ENCODE measurements at places on chromosomes 3 and 15.

DNA sequence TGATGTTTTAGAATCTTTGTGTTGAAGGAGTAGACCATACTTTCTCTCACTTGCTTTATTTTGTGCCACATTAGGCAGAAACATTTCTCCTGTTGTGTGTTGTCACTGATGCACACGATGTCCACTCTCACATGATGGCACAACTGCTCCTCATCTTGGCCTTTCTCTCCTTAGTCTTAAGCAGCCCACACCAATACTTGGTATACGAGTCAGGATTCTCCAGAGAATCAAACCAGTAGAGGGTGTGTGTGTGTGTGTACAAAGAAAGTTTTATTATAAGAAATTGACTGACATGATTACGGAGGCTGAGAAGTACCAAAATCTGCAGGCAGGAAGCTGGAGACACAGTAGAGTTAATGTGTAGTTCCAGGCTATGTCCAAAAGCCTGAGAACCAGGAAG, 187.1 kb downstream of the ALCAM start:
- no peak for DNase-seq

DNA sequence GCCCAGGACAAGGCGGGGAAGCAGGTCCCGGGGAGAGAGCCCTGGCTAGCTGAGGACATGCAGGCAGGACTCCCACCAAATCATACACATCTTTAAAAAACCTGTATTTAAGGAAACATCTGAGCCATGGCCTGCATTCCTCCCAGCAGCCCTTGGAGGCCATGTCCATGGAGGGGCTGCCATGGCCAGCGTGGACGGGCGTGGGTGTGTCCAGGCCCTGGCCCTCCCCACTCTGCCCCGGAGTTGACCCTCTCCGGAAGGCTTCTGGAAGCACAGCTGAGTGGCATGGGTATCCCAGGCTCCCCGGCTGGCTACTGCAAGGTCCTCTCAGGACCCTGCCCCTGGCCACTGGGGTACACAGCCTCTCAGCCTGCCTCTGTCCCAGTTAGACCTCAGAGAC, 149.8 kb downstream of the NSMCE3 start:
- no peak for DNase-seq

DNA sequence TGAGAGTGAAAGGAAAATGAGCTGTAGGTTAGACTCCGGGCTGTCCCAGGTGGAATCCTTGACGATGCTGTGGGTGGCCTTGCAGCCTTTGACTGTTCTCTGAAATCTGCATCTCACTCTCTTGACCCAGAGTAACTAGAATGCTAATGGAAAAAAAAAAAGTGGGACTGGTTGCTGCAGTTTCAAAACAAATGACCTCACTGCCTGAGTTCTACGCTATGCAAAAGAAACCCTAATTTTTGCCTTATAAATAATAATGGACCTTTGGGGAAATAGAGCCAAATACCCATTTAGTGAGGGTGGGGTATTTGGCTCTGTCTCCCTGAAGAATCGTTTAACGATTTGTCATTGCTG, 309.7 kb upstream of the C2CD4B start:
- no peak for DNase-seq

- no peak for DNase-seq
These were observed 55.8 kb downstream of the SHOX2 start for GRCh38 chr3:158050461-158050860.

- peak; percentile 61 for DNase-seq
These were observed 70.7 kb downstream of the RIOX2 start for GRCh38 chr3:97901313-97902248.

- no peak for DNase-seq
These were observed 14.3 kb upstream of the SPRED1 start for GRCh38 chr15:38238311-38238710.

DNA sequence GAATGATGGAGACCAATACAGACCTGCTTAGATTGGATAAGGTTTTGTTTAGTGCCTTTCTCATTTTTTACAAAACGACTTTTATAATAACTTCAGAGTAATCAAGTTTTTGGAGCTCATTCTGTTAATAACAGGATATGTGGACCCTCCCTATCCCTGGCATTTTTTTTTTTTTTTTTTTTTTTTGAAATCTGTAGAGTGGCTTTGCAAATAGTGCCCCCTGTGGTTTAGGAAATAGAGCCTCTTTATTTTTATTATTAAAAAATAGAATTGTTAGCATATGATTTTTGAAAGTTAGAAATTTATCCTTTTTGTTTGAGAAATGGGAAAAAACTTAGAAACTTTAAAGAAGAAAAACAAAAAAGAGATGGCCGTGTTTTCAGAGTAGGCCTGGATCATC, 11.4 kb downstream of the SKIL start:
- DNase-seq, result no peak

DNA sequence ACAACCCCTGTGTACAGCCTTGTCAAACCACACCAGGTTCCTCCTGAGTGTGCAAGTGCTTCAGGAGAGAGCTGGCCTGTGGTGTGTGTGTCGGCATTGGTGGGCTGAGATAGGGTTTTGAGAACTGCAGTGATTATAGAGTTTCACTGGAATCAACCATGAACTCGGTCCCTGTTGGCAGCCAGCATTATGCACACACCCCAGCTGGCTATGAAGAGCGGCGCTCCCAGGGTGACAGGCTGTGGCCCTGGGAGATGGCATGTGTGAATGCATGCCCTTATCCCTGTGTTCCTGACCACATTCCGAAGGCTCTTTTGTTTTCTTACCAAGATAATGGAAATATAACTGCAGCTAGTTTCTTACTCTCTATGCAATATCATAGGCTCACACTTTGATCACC, 101.8 kb downstream of the SNRK start:
- DNase-seq, result no peak

GRCh38 chr3:152254041-152254440, 14.7 kb upstream of the MBNL1 start:
- DNase-seq, result no peak

- DNase-seq, result no peak
These were observed 257.9 kb downstream of the CTNNB1 start for GRCh38 chr3:41457176-41457575.

DNA sequence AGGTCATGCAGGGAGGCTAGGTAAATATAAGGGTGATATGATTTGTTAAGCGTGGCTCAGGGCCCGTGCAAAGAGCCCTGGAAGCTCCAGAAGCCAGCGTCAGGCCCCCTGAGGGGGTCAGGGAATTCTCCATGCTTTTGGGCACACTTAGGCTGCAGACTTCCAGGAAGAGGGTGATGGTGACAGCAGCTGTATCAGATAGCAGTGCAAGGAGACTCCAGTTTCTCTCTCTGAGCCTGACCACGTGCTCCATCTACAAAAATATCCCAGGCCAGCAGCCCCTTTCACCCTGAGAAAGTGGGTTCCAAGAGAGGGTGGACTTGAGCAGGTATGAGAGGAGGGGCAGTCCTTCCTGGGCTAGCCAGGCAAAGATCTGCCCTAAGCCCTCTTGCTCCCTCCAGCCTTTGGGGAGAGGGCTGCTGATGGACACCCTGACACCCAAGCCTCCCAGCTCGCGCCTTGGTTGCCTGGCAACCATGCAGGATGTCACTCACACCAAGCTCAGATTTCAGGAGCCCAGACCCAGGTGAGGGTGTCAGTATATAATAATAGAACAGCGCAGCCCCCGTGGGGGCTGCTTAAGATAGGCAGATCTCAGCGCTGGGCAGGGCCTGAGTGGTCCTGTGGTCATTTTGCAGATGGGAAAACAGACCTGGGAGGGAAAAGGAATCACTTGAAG, 35.8 kb downstream of the ATP2B2 start:
- no peak for DNase-seq

- no peak for DNase-seq
These were observed 36.1 kb downstream of the CTDSPL start for GRCh38 chr3:37897763-37898162.

DNA sequence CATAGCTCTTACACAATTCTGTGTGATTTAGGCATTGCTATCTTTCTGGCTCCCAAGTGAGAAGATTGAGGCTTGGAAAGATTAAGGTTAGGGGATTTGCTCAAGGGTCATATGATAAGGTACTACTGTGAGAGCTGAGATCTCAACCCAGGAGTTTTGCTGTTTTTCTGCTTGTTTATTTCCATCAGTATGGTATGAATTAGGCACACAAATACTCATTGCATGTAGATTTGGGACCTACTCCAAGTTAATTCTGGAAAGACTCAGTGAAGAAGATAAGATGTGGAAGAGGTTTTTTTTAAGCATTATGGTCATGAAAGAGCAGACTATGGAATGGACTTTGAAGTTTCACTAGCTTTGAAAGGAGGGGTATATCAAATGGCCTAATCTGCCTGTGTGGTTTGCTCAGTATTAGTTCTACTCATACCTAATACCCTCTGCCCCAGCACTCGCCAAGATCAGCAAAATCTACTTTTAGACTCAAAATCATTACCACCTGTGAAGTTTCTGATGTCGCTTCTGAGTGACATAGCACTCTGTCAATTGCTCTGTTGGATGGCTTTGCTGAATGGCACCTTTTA, 12.5 kb downstream of the MBNL1 start:
- no peak for DNase-seq

DNA sequence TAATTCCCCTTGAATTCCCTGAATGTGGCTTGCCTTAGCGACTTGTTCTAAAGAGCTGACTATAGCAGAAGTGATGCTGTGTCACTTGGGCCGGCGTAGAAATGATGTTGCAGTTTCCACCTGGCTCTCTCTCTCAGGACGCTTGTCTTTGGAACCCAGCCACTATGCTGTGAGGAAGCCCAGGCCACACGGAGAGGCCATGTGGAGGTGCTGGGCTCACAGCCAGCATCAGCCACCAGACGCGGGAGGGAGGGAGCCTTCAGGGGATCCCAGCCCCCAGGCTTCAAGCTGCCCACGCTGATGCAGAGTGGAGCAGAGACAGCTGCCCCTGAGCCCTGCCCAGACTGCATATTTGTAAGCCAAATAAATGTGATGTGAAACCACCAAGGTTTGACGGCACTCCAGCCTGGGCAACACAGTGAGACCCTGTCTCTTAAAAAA, 18.6 kb downstream of the RNU5B-1 start:
- DNase-seq, result peak; percentile 66

GRCh38 chr15:31932576-31932975, 97.7 kb upstream of the CHRNA7 start:
- no peak for DNase-seq

- no peak for DNase-seq
These were observed 7.8 kb downstream of the XPC start for GRCh38 chr3:14170531-14171159.

DNA sequence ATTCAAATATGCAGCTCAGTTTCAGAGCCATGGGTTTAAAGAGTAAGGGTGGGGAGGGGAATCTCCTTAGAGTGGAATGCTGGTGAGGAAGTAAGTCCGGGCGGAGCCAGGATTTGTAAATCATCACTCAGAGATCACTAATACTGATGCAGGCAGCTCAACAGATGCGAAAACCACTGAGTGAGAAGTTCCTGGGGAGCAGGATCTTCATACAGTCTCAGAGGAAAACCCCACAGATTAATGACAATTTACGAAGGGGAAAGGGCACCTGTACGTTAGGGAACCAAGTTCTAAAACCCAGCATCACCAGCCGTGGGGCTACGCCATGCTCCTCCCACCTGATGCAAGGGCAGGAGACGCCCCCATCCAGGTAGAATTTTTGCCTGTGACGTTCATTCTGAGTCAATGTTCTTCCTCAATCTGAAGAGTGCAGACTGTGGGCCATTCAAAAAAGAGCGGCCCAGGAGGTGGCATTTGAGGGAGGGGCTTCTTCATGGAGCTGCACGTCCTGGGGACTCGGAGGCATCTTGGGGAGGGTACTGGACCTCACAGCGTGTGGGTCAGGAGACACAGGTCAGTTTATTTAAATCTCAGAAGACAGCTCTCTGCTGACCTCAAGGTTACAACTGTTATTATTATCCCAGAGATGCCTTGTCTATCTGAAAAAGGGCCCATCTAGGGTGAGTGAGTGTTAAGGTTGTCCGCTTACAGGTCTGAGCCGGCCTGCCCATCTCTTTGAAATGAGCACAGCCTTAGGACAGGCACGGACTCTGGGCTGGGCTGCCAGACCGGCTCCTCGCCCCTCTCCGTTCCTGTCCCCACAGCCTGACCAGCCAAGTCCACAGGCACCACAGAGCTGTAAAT, 228.0 kb downstream of the XXYLT1 start:
- DNase-seq, result no peak
